Memory B cell (primary cell): ENCODE measurements at places on chromosomes 1 and 21.

- no peak for DNase-seq
Observed at GRCh38 chr1:21783679-21784603, 992 bp upstream of the USP48 start.

DNA sequence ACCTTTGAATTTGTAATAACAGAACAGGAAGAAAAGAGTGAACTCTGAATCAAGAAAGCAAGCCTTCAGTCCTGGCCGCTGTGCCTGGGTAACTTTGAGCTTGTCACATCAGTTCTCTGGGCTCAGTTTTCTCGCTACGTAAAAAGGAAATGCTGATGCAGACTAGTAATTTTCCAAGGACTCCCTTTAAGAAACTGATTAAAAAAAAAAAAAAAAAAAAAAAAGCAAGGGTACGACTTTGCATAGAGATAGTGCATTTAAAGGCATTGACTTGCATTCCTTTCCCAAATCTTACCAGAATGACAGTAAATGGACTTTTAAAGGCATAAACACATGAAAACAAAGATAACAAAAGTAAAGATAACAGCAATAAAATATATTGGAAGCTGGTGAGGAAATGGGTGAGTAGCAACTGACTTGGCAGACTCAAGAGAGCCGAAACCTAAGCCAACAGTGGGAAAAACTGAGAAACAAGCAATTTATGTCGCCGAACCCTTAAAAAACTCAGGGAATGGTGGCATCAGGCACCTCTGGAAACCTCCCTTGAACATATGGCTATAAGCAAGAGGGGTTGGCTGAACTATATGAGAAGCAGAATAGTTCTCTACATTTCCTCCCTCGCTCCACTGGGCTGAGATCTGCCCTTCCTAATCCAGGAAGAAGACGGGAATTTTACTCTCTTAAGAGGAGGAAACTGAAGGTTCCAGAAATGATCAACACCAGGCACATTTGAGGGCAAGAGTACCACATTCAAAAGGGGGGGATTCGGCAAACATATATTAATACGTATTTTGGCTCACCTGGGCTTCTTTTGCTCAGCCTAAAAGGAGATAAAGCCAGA is 189.2 kb downstream of the CDC7 start:
- DNase-seq = no peak

- DNase-seq = no peak
Observed at GRCh38 chr1:236451796-236452373, 57.8 kb downstream of the EDARADD start.

DNA sequence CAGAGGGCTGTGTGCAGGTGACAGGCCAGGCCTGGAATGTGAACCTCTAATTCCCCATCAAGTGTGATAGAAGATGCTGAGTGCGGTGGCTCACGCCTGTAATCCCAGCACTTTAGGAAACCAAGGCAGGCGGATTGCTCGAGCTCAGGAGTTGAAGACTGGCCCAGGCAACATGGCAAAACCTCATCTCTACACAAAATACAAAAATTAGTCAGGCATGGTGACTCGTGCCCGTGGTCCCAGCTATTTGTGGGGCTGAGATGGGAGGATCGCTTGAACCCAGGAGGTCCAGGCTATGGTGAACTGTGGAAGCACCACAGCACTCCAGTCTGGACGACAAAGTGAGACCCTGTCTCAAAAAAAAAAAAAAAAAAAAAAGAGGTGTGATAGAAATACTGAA is 40.1 kb upstream of the PUM1 start:
- no peak for DNase-seq

GRCh38 chr1:183281039-183281438 is 95.0 kb downstream of the LAMC2 start:
- no peak for DNase-seq

- DNase-seq = no peak
Observed at GRCh38 chr1:29851691-29852090, 615.4 kb downstream of the PTPRU start.

DNA sequence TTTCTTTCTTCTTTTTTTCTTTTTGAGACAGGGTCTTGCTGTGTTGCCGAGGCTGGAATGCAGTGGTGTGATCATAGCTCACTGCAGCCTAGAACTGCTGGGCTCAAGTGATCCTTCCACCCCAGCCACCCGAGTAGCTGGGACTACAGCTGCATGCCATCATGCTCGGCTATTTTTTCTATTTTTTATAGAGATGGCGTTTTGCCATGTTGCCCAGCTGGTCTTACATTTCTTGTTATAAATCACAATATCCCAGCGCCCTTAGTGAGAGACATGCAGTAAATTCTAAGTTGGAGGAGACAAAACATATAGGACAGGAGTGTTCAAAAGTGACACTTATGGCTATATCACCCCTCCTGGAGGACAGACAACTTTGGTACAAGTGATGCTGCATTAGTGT is 31.3 kb upstream of the ACTN2 start:
- DNase-seq = no peak

GRCh38 chr1:101071470-101071891 is 45.9 kb upstream of the DPH5 start:
- DNase-seq = no peak

- no peak for DNase-seq
Observed at GRCh38 chr1:164699815-164700491, 141.0 kb downstream of the PBX1 start.

DNA sequence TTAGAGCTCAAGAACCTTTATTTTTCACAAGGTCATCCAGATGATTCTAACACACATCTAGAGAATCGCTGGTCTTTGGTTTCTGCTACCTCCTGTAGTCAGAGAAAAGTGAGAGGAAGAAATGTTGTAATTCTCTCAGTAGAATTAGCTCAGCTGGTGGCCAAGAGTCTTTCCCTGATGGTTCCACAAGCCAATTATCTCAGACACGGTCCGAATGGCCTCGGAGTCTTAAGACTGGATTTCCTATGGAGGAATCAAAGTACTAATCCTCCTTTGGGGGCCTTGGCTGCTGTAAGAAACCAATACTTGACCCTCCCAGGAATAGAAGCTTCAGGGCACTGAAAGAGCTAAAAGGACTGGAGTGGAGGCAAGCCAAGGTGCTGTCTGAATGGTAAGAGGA is 1.8 kb downstream of the TMEM81 start:
- no peak for DNase-seq

GRCh38 chr21:36463991-36464390 is 15.9 kb downstream of the CLDN14 start:
- no peak for DNase-seq

DNA sequence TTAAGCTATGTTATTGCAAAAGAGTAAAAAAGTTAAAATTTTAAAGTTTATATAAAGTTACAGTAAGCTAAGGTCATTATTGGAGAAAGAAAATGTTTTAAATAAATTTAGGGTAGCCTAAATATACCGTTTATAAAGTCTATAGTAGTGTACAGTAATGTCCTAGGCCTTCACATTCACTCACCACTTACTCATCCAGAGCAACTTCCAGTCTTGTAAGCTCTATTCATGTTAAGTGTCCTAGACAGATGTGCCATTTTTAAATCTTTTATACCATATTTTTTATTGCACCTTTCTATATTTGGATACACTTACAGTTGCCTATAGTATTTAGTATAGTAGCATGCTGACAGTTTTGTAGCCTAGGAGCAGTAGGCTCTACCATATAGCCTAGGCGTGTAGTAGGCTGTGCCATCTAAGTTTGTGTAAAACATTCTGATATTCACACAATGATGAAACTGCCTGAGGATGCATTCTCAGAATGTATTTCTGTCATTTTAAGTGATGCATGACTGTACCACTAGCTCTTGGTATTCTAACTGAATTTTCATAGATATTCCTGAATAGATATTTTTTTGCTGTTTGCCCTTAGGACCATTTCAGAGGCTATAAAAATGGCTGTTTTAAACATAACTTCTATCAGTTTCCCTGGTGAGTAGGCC is 26.8 kb downstream of the PPP2R5A start:
- no peak for DNase-seq

DNA sequence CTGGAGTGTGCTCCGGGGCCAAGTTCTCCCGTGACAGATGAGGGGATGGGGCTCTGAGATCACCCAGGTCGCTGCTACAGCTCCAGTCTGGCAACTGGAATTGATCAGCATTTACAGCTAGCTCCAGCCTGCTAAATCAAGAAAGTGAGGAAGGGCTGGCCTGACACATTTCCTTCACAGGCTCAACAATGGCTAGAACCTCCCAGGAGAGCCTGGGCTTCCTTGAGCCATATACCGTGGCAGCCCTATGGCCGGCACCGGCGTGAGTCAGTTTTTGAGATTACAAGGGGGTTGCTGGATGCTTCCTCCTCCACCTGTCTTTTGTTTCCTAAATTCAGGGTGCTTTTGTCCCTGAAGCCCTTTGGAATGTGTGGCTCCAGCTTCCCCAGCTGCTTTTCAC is 104.2 kb downstream of the ETS2 start:
- DNase-seq = no peak

DNA sequence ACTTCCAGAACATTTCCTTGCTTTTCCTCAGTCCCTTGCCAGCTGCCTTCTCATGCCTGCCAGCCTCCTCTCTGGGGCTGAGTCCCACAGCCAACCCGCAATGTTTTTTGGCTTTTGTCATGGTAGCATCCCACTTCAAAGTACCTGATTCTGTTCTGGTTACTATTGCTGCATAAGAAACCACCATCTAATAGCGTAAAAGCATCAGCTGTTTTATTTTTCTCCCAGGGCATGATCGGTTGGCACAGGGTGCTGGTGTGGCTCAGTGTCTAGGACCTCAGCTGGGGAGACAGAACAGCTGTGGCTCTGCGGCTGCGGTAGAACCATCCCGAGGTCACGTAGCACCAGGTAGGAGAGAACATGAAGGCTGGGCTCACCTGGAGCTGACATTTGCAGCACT is 8.9 kb upstream of the PRMT2 start:
- no peak for DNase-seq

DNA sequence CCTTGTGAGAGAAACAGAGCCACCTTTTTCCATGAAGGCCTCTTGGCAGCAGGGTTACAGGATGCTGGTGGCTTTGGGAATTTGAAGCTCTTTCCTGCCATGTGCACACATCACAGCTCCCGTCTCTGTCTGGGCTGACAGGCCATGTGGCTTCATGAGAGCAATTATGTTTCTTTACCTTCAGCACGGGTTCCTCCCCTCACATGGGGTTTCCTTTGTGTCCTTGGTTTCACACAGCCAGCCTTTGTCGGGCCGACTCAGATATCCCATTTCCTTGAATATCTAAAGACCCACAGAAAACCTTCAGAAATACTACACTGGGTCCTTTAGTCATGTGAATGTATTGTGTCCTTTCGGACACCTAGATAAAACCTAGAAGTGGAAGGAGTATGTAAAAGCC is 7.1 kb downstream of the CLIC6 start:
- DNase-seq = no peak

DNA sequence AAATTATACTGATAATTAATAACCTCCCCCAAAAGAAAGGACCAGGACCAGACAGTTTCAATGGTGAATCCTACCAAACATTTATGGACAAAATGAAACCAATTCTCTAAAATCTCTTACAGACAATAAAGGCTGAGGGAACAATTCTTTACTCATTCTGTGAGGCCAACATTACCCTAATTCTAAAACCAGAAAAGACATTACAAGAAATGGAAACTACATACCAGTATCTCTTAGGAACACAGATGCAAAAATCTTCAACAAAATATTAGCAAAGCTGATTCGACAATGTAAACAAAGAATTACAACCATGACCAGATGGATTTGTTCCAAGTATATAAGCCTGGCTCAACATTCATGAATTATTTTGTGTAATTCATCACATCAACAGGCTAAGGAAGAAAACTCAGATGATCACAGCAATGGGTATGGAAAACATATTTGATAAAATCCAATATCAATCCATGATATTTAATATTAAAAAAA is 8.6 kb downstream of the TMED5 start:
- no peak for DNase-seq

DNA sequence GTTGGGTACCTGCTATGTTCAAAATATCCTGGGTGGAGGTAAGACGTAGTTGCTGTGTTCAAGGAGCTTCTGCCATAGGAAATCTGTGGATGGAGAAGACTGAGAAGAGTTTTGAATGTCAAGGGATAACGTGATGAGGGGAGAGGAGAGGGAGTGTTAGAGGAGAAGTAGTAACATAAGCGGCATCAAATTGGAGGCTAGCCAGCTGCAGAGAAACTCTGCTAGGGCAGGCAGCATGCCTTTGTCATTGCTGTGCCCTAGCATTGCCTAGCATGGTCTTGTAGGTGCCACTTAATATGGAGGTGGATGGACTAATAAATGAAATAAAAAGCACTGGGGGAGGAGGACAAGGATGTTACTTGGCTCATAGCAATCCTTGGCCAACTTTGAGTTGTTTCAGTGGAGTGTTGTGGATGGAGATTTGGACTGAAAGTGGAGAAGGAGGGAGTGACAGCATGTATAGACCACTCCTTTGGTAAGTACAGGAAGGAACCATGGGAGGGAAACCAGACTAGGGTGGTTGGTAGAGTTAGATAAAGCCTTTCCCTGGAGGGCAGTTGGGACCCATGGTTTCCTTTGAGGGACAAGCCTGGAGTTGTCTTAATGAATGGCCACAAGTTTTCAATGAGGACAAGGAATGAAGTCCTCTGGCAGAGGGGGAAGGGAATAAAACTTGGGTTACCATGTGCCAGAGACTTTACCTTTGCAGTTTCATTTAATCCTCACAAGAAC is 6.3 kb downstream of the VANGL1 start:
- no peak for DNase-seq

DNA sequence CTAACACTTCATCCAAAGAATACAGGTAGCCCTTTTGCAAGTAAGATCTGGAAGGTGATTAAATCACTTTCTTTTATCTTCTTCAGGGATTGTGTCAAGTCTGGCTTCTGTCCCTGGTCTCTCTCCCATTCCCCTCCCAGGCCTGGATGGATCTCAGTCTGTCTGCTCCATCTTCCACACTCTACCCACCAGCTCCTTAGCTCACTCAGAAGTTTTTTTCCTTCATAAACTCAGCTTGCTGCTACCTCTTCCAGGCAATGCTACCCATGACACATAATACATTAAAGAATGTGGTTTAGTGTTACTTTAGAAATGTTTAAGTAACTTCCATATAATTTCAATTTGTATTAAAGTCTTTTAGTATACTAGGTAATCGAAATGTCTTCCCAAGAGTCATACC is 133.1 kb downstream of the AKT3 start:
- no peak for DNase-seq

DNA sequence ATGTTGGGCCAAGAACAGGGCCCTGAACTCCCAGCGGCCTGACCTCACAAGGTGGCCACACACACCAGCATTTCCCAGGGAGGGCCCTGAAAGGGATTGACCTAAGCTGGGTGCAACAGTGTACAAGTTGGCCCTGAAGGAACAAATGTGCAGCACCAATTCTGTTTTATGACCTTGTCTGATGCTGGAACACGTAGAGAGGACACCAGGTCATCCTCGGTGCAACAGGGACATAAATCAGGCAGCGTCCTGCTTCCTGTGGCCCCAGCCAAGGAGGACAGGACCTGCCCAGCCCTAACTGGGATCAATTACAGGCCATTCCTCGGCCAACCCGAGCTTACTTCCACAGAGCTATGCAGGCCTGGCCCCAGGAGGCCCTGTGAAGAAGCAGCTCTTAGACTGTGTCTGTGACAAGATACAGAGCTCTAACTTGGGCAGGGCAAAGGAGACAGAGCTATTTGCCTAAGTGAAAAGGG is 12.8 kb upstream of the PHC2 start:
- no peak for DNase-seq

- DNase-seq = peak; percentile 6
Observed at GRCh38 chr1:230827081-230827681, 41.1 kb downstream of the C1orf198 start.

- DNase-seq = no peak
Observed at GRCh38 chr1:158095737-158096335, 84.9 kb upstream of the CD1D start.
